ENCODE measurements at places on chromosomes 11 and 22. TPM values are rescaled to one million over a fixed set of nuclear protein-coding genes. Genes with fewer than 3 reads are reported as not detected.

- DNase-seq: no peak
Observed at GRCh38 chr11:86901599-86901998, 53.6 kb downstream of the FZD4 start.

GRCh38 chr11:131964698-131965483 is 594.5 kb downstream of the NTM start:
- DNase-seq: no peak

The BBOX1 gene
- total RNA-seq: not detected

The SCARF2 gene
- total RNA-seq: 0.24 TPM

The OR52I1 gene
- total RNA-seq: not detected

All from activated T-helper 1 cell treated with anti-CD3 and anti-CD28 coated beads, Interleukin-12 subunit alpha, Interleukin-12 subunit beta, Interleukin-2, Interleukin-4 antibody, amounts not matched to agents 30 ng/mL and 10 ng/mL and 1 ng/mL, durations not matched to agents 14 hours and 24 hours and 36 hours (primary cell).